ENCODE measurements at places on chromosomes 5 and 9.

- no peak for DNase-seq
These were observed 789 bp downstream of the ACER2 start for GRCh38 chr9:19409401-19410194.

DNA sequence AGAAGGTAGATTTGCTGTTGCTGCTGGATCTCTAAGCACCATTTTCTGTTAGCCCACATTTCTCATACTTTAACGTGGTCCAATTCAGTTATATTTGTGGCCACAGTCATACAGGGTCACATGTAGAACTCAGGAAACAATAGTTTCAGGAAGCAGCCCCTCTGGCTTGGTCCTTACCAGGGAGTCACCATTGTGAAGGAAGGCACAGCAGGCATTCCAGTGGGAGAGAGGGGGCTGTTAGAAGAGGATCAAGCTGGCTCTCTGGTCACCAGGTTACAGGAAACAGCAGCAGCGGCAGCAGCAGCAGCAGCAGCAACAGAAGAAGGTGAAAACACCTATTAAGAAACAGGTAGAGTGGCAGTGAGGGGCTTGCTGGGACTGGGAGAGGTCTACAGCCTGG lies 14.5 kb downstream of the C9orf43 start:
- no peak for DNase-seq

GRCh38 chr5:68382640-68383039 lies 167.1 kb downstream of the PIK3R1 start:
- DNase-seq, result no peak

- DNase-seq, result no peak
These were observed 138.9 kb downstream of the RGS3 start for GRCh38 chr9:113602126-113603047.

- DNase-seq, result no peak
These were observed 25.6 kb downstream of the OR2V2 start for GRCh38 chr5:181173027-181173419.

- DNase-seq, result no peak
These were observed 51.1 kb upstream of the MVB12B start for GRCh38 chr9:126275386-126276001.

- DNase-seq, result no peak
These were observed 31.0 kb downstream of the TTC1 start for GRCh38 chr5:160039810-160040470.

DNA sequence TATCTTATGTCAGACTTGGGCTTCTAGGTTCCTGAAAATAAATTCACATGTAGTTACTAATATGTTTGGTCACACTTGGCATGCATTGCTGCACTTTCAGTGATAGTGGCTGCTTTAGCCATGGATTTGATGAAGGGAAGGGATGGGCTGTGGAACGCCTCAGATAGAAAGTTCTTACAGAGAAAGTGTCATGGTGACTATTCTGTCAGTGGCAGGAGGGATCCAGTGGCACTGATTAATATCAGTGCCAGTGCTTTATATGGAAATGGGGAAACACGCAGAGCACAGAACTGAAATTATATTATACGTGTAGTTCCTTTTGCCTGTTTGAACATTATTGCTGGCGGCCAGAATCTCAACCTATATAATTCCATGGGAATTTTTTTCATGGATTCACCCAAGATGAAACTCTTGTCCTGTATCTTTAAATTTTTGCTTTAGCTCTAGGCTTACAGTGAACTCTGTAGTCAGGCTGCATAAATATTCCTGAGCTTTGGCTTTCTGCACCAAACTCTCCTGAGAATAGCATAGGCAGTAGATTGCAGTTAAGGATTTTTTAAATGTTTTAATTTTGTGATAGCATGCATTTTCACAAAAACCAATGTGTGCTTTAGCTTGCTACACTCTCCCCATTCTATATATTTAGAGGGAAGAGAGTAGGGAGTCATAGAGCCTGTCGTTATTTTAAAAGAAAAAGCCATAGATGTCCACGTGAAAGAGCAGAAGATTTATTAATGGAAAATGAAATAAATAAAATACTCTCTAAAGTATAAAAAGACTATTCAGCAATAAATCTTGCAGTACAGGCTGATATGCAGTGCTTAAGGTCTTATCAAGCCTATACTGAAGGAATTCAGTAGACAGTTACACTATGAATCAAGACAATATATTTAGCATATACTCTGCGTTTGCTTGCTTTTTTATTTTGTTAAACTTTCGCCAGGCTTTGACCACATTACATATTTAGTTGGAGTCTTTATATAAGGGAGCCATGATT lies 98.7 kb downstream of the EDIL3 start:
- DNase-seq, result no peak

- peak; percentile 59 for DNase-seq
These were observed 12.3 kb upstream of the KCNIP1 start for GRCh38 chr5:170491479-170491878.

DNA sequence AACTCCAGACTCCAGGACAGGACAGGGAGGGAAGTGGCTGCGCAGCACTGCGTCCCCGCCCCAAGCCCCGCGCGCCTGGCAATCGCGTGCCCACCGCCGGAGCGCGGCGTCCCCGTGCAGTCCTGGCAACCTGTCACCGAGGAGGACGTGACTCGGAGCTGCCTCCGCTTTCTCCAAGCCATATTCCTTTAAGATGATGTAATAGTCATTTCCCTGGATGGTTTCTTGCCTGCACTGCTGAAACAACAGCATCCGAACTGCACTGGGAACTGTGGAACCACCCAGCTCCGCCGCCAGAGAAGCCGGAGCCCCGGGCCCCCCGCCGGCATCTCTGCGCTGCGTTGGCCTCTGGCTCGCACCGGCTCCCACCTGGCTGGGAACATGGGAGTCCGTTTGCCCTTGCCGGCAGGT lies 34.5 kb downstream of the KCTD16 start:
- DNase-seq, result no peak

DNA sequence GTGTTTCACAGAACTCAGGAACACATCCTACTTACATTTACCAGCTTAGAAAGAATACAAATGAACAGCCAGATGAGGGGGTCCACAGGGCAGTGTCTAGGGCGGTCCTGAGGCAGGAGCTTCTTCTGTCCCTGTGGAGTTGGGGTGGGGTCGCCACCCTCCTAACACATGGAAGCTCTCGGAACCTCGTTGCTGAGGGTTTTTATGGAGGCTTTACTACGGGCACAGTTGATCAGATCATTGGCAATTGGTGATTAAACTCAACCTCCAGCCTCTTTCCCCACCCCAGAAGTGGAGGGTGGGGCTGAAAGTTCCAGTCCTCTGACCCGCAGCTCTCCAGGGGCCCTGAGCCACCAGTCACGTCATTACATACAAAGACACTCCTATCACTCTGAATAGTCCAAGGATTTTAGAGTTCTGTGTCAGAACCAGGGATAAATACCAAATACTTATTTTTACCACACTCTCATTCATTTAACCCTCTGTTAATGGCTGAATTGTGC lies 156.9 kb downstream of the COL23A1 start:
- DNase-seq, result no peak

GRCh38 chr5:172285226-172286143 lies 1.9 kb upstream of the UBTD2 start:
- DNase-seq, result no peak

- no peak for DNase-seq
These were observed 16.8 kb upstream of the ACTBL2 start for GRCh38 chr5:57499262-57500050.

GRCh38 chr5:141822144-141822543 lies 56.1 kb downstream of the PCDH1 start:
- no peak for DNase-seq

GRCh38 chr9:98150164-98150563 lies 31.1 kb upstream of the TRIM14 start:
- DNase-seq, result no peak

- no peak for DNase-seq
These were observed 196.2 kb downstream of the FRMD3 start for GRCh38 chr9:83342006-83342405.

- DNase-seq, result peak; percentile 67
These were observed at the start of gene SLC44A1 for GRCh38 chr9:105244003-105244733. SLC44A1 (plus strand) TSS chr9:105244651; CDS start chr9:105244869, 218 bp downstream.

- DNase-seq, result no peak
These were observed 583.5 kb downstream of the ZNF608 start for GRCh38 chr5:124162767-124163532.

- DNase-seq, result peak; percentile 24
These were observed 222.3 kb downstream of the GLIS3 start for GRCh38 chr9:4077499-4078102.

- DNase-seq, result no peak
These were observed 344.0 kb downstream of the PTPRD start for GRCh38 chr9:10268531-10269485.

DNA sequence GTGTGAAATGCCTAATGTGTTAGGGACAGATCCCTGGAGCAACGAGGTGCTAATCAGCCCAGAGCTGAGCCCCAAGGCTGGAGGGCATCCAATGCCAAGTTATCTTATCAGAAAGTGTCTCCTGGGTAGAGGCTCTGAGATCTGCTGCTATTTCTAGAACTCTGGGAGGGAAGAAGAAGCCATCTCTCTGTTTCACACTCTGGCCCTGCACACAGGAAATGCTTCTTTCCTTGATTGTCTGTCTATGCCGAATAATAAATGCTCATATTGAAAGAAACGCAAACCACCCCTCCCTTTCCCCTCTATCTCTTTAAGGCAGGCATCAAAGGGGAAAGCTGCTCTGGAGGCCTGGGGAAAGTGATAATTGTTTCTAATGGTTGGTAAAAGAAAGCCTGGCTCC lies 166.7 kb downstream of the PAPPA start:
- no peak for DNase-seq

GRCh38 chr9:31275419-31275818 lies 1109.0 kb upstream of the ACO1 start:
- no peak for DNase-seq

DNA sequence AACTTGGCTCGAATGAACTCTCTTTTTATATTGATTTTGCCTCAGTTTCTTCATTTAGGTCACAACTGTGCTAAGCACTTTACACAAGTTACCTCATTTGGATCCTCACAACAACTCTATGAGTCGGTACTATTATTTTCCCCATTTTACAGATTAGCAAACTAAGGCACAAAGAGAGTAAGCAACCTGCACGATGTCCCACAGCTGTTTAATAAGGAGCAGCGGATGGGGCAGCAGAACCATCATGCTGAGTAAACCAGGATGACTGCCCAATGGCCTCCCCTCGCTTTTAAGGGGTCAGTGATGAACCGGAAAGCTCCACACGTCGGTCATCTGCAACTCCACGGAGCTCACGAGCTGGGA lies 607 bp downstream of the PRELID2 start:
- no peak for DNase-seq

DNA sequence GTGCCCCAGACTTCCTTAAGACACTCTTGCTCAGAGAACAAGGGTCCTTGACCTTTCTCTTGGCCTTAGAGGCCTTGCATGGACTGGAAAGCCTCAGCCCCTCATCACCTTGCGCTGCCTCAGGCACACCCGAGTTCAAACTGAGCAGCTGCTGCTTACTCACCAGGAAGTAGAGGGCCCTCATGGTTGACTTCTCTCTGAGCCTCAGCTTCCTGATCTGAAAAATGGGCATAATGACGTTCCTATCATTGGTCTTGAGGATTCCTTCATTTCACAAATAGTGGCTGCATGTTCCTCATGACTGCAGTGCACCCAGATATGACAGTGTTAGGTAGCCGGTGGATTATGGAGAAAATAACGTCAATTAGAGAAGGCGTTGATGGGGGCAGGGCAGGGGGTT lies 28.6 kb downstream of the IER5L start:
- DNase-seq, result no peak

DNA sequence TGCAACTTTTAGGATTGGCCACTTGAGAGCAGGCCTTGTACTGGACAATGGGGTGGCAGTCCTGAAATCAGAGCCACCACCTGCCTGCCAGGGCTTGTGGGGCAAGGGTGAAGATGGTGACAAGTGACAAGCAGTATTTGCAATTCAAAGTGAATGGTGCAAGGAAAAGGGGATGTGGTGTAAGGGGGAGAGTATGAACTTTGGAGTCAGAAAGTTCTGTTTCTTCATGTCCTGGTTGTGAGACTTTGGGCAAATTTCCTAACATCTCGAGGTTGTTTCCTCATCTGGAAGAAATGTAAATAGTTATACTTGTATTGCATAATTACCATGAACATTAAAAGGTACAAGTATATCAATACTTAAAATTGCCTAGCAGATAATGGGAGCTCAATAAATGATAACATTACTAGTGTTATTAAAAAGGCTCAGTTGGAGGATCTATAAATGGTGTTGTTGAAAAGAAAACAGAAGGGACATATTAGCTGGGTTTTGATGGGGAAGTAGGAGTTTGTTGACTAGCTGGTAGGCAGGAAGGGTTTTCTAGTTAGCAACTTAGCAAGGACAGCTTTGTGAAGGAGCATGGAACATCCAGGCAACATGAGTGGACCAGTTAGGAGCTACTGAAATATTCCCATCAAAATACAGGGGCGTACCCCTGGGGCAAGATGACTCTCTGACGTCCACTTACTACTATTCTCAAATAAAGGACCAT lies 21.3 kb upstream of the MEGF9 start:
- no peak for DNase-seq

DNA sequence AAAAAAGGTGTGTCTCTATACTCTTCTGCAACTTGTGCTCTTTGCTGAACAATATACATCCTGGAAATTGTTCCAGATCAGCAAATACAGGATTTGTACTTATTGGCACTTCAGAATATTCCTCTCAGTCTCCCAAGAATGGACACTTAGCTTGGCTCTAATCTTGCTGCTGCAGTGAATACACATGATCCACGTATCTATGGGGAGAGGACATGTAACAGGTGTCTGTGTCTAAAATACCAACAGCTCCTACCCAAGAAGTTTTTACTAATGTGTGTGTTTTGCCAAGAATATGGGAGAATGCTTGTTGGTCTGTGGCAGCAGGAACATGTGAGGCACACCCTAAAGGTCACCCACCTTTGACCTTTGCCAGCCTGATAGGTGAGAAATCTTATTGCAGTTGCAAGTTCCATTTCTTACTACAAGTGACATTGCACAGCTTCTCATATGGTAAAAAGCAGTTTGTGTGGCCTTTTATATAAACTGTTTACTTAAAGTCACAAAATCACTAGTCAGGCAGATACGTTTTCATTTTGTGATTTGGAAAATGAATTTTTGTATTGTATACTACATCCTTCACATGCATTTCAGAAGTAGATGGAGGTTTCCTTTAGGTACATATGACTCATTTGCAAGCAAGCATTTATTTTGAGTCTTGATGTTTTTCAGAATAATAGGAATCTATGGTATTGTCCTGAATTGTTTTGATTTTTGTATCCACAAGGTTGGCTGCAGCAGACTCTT lies 35.8 kb downstream of the PHF2 start:
- no peak for DNase-seq

DNA sequence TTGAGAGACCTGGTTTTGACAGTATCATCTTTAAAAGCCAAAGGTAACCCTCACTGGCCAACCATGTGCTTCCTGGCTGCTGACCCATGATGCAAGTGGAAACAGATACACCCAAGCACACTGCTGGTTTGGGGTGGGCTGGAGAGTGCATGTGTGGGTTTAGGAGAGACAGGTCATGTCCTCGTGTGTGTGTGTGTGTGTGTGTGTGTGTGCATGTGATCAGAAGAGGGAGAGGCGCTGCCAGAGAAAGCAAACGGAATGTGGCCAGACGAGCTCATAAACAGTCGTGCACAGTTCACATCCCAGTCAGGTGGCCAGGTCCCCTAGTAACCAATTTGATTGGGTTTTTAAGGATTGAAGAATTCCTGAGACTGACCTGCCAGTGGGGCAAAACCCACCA lies 112.8 kb upstream of the ICE1 start:
- DNase-seq, result no peak

Measured in HS-27A (cell line).